ENCODE measurements at places on chromosomes 11 and 22.

GRCh38 chr11:112610996-112611750, 350.0 kb upstream of the NCAM1 start:
- DNase-seq, result no peak

GRCh38 chr11:312092-312816, 1.6 kb upstream of the IFITM1 start:
- DNase-seq, result no peak

GRCh38 chr11:61699737-61700160, 19.6 kb downstream of the DAGLA start:
- no peak for DNase-seq

- DNase-seq, result no peak
These were observed 81.9 kb downstream of the BDNF start for GRCh38 chr11:27618281-27618915.

- no peak for DNase-seq
These were observed 36.5 kb downstream of the TENM4 start for GRCh38 chr11:79404325-79404724.

- DNase-seq, result no peak
These were observed 132.5 kb downstream of the CACNA1I start for GRCh38 chr22:39703091-39703490.

DNA sequence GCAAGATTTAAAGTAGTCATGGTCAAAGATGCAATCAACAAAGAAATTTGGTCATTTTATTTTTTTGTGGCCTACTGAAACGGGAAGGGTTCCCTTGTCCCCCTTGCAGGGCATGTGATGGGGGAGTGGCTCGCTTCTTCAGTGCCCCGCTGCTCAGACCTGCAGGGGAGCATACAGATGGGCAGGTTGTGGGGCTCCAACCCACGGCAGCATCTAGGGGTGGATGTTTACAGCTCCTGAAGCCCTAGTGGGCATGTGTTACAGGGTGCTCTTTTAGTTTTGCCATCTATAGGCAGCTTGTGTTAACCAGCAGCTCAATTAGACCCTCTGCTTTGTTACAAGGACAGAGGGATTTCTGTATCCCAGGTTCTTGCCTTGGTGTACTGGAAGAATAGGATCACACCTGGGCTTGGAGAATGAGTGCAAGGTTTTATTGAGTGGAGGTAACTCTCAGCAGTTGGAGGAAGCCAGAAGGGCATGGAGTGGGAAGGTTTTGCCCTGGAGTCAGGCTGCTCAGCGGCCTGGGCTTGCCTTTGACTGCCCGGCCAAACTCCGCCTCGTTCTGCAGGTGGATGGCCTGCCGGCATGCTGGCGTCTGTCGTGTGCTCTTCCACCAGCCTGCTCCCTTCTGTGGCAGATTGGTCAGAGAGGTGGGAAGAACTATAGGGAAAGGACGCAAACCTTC, 9.4 kb downstream of the GSTP1 start:
- DNase-seq, result no peak

DNA sequence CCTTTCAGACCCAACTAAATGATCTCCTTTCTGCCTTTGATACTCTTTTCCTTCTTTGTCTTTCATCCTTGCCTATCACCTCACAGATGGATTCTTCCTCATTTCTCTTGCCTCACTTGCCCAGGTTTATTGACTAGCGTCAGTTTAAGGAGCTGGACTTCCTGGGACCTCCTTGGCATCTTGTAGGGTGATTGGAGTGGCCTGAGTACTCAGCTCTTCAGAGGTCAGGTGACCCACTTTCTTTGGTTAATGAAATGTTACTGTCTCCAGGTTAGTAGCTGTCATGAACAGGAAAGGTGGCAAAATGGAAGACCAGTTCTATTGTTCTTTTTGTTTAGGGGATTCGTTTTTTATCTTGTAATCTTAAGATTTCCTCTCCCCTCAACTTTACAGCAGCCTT, 4.6 kb upstream of the BACE1-AS start:
- DNase-seq, result no peak

GRCh38 chr11:130829920-130830511, 86.3 kb downstream of the SNX19 start:
- no peak for DNase-seq

GRCh38 chr11:17775035-17775348, 40.4 kb downstream of the KCNC1 start:
- DNase-seq, result no peak

DNA sequence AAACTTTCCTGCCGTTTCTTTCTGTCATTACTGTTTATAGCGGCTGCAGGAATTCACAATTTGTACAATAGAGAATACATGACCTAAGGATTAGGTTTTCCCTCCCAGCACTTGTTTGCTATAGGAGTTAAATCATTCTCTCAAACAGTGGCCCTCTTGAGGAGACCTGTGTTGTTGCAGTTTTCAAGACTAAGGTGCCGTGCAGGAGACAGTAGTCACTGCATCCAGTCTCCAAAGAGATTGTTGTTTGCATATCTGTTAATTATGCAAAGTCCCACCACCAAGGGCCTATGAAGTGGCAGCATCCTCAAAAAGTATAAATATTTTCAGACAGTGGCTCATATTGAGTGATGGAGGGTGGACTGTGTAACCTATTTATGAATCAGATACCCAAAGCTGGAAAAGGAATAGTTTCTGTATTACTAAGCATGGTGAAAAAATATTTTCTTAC, 2.3 kb downstream of the PRSS23 start:
- no peak for DNase-seq

- DNase-seq, result no peak
These were observed 25.0 kb upstream of the GAL start for GRCh38 chr11:68659158-68659921.

DNA sequence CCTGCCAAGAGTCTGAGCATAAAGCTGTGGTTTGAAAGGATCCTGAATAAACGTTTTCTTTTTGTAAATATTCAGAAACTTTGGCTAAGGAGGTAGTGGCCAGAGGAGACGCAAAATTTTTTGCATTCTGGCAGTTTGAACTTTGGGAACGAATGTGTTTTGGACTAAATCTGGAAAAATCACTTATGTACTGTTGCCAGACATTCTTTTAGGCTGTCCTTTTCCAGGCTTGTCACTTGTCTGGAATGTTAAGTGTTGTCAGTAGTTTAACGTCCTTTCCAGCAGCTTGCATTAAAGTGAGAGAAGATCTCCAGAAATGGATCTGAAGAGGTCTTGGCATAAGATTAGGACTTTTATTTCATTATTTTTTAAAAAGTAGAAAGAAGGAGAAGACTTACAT, 18.5 kb downstream of the SPECC1L start:
- no peak for DNase-seq

GRCh38 chr22:30858976-30859713, 109.4 kb downstream of the MORC2 start:
- DNase-seq, result no peak

GRCh38 chr11:125408311-125408711, 87.8 kb downstream of the FEZ1 start:
- DNase-seq, result no peak

DNA sequence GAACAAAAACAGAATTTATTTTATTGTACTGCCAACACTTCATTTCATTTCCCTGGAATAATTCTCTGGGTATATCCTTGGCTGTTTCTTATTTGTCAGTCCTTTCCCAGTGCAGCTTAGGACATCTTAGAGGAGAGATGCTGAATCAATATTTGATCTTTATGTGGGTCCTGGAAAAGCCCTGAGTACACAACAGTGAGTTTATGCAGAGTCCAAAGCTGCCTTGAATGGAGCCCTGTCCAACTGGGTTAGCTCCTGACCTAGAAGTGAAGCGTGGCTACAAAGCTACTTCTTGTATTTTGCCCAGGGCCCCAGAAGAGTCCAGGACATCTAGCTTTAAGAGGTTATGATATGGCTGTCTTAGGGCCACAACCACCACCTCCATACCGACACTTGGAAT, 378.0 kb upstream of the FAT3 start:
- DNase-seq, result no peak

GRCh38 chr11:43962383-43963278, 20.2 kb downstream of the C11orf96 start:
- DNase-seq, result no peak

GRCh38 chr11:46249938-46250744, 27.3 kb upstream of the CREB3L1 start:
- DNase-seq, result no peak

GRCh38 chr11:17511571-17511970, 32.6 kb downstream of the USH1C start:
- DNase-seq, result no peak

- DNase-seq, result no peak
These were observed 28.4 kb downstream of the YAP1 start for GRCh38 chr11:102138670-102139069.

GRCh38 chr11:92702037-92702804, 267.2 kb upstream of the MTNR1B start:
- DNase-seq, result no peak

DNA sequence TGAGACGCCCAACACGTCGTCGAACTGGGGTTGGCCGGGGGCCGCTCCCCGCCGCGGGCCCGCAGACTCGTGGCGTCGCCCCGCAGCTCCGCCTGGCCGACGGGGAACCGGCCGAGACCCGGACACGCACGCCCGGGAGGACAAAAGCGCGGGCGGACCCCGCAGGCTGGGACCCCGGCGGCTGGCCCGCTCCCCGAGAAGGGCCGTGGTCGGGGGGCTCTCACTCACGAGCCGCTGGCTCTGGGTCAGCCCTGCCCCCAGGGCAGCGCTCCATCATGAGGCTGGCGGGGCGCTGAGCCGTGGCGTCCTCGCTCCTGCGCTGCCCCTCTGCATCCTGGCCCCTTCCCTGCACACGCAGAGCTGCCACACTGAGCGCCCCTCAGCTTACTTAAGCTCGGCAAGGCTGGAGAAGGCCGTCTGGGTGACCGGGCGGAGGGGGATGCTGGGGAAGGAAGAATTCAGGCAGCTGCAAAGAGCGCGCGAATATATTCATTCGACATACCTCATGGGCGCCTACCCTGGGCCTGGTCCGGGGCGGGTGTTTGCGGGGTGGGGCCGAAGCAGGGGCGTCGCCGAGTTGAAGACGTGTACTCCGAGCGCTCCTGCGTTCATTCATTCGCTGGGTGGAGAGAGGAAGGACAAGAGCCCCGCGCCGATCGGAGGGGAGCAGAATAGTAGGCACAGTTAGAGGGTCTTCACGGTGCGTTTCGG, 579 bp upstream of the CYB5R2 start:
- no peak for DNase-seq

DNA sequence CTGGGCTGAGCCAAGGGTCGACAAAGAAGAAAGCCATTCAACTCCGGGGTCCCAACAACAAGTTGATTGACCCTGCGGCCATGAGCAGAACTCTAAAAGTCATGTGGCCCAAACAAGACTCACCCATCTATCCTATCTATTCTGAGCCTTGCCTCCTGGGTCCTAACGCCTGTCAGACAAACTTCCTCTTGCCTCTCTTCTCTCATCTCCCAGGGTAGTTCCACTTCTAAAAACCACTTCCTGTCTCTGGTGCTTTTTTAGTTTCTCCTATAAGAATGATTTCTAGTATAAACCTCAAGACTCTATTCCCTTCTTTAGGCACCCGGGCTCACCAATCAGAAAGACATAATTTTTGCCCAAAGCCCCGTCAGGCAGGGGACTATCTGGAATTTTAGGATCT, 530.2 kb downstream of the DLG2 start:
- no peak for DNase-seq

DNA sequence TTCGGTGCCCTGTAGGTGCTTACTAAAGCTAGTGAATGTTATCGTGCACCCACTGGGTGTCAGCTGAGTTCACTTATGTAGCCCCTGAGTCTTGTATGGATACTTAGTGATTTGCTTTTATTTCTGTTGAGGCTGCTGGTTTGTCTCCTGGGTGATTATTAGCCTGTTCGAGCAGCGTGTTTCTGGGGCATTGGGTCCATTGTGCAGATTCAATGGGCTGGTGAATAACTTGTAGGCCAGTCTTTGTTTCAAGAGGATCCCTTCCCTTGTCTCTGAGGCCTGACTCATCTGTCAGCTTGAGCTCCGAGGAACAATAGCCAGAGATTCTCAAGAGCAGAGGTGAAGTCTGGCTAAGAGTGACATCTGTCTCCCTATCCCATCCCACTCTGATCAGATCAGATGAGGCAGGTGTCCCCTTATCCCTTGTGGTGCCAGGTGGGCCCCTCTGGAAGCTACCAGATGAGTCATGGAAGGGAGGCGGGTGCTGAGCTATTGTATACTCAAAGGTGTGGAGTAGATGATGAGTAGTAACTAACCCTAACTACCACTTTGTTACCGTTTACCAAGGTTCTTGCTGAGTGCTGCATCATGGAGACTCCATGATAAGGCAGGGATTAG, 3.7 kb downstream of the MIAT start:
- no peak for DNase-seq

- no peak for DNase-seq
These were observed 33.6 kb downstream of the ASRGL1 start for GRCh38 chr11:62370743-62371440.

- no peak for DNase-seq
These were observed 33.6 kb downstream of the TCF20 start for GRCh38 chr22:42236848-42237247.

GRCh38 chr22:38415561-38416321, 39.3 kb downstream of the KCNJ4 start:
- no peak for DNase-seq

GRCh38 chr11:911031-911889, 650 bp upstream of the CHID1 start:
- peak; percentile 36 for DNase-seq

GRCh38 chr11:96607864-96608558, 218.2 kb downstream of the JRKL start:
- no peak for DNase-seq

GRCh38 chr11:17596310-17596669, 49.2 kb downstream of the OTOG start:
- DNase-seq, result no peak

- DNase-seq, result no peak
These were observed 485.7 kb upstream of the ANO5 start for GRCh38 chr11:21707116-21707739.

DNA sequence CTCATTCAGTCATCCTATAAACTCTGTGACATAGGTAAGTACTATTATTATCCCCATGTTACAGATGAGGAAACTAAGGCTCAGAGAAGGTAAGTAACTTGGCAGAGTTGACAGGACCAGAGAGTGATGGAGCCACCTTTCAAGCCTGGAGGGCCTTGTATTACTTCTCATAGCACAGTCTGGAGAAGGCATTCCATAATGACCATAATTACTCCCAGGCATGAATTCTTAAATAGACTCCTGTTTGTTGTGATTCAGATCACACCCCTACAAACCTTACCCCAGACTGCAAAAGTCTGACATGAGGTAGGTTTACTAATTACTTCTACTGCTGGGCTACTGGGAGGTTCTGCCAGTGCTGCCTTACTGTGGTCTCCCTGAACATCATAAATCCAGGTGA, 77.0 kb downstream of the CD44 start:
- DNase-seq, result no peak

DNA sequence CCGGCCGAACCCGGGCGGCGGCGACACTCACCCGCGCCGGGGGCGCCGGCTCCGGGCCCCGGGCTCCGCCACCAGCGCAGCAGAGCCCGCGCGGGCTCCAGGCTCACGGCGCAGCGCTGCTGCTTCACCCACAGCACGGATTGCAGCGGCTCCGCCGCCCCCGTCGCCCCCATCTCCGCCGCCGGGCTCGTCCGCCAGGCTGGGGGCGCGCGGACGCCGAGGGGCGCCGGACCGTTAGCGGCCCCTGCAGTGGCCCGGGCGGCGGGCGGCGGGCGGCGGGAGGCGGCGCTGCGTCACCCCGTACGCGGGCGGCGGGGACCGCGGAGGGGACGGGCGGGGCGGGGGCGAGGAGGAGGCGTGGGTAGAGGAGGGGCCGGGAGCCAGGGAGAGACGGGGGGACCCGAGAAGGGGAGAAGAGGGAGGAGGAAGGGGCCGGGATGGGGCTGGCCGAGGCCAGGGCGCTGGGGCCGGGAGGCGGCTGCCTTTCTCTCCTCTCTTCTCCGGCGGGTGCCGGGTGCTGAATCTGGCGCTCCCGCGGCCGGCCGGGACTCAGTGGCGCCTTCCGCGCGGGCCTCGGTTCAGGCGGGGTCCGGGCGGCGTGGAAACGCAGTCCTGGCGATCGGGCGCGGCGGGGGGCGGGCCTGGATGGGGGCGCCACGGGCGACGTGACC, at the start of gene CERK:
CERK (minus strand) TSS at position 277 of the 671 bp plus-strand sequence; CDS start at position 173, 104 bp downstream.
- DNase-seq, result peak; percentile 39

All from stimulated activated CD4-positive, alpha-beta T cell treated with anti-CD3 and anti-CD28 coated beads, Interleukin-2, amount 100 ng/mL, for 48 hours (primary cell).